ENCODE measurements at places on chromosomes 6 and 20. TPM values are rescaled to one million over a fixed set of nuclear protein-coding genes. Genes with fewer than 3 reads are reported as not detected.

Gene KCNK16
- total RNA-seq: not detected

Gene OPRM1
- total RNA-seq: not detected

Gene CPNE5
- not detected for total RNA-seq

Gene CST4
- not detected for total RNA-seq

Data from HepG2 (cell line).